ENCODE measurements at places on chromosomes 2 and 18. TPM values are rescaled to one million over a fixed set of nuclear protein-coding genes. Genes with fewer than 3 reads are reported as not detected.

GRCh38 chr2:52968043-52968442 is 799.6 kb upstream of the CHAC2 start:
- H3K4me1 ChIP-seq = no peaks in the 10 kb centered on the region
- no peaks in the 10 kb centered on the region for H3K36me3 ChIP-seq
- DNase-seq = no peak
- H3K4me3 ChIP-seq = no peak overlapping the region
- H3K27ac ChIP-seq = no peak overlapping the region

DNA sequence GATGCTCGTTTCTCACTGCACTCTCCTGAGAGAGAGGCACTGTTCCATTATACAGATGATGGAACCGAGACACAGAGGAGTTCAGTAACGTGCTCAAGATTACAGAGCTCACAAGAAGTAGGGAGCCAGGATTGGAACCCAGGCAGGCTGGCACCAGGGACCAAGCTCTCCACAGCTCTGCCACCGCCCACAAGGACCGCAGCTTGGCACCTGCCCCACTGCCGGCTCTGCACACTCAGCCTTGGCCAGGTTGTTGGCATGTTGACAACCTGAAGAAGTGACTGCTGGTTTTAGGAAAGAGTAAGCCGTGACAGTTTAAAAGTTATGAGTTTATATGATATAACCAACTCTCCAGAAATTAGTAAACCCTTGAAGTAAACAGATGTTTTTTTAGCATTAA is 48.0 kb upstream of the ITM2C start:
- no peaks in the 10 kb centered on the region for H3K4me1 ChIP-seq
- DNase-seq = no peak
- no peaks in the 10 kb centered on the region for H3K27me3 ChIP-seq
- no peak overlapping the region for H3K4me3 ChIP-seq

The KLHL29 gene
- 14.7 TPM for total RNA-seq

The LAMA1 gene
- total RNA-seq = 14.7 TPM

GRCh38 chr2:28062867-28063266 is 172.3 kb downstream of the BABAM2 start:
- H3K27ac ChIP-seq = no peak overlapping the region
- H3K4me1 ChIP-seq = no peaks in the 10 kb centered on the region
- H3K4me3 ChIP-seq = no peak overlapping the region
- H3K27me3 ChIP-seq = no peaks in the 10 kb centered on the region
- no peak for DNase-seq

GRCh38 chr2:12161085-12161484 is 414.7 kb downstream of the LPIN1 start:
- H3K4me3 ChIP-seq = no peak overlapping the region
- H3K4me1 ChIP-seq = peaks cover under 1% of the 10 kb centered on the region
- no peak for DNase-seq
- H3K27ac ChIP-seq = no peak overlapping the region

The G6PC2 gene
- total RNA-seq = not detected

DNA sequence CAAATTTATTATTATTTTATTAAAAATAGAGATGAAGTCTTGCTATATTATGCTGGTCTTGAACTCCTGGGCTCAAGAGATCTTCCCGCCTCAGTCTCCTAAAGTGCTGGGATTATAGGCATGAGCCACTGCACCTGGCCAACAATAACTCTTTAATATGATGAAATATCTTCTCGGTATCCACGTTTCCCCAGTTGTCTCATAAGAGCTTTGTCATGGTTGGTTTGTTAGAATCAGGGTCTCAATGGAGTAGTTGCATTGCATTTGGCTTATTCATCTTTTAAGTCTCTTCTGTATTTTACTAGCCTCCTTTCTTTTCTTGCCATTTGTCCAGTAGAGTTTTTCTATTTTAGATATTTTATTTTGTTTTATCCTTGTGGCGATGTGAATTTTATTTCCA is 32.7 kb upstream of the DLX2 start:
- H3K4me1 ChIP-seq = no peaks in the 10 kb centered on the region
- H3K27me3 ChIP-seq = no peaks in the 10 kb centered on the region
- no peak overlapping the region for H3K27ac ChIP-seq
- H3K4me3 ChIP-seq = no peak overlapping the region

DNA sequence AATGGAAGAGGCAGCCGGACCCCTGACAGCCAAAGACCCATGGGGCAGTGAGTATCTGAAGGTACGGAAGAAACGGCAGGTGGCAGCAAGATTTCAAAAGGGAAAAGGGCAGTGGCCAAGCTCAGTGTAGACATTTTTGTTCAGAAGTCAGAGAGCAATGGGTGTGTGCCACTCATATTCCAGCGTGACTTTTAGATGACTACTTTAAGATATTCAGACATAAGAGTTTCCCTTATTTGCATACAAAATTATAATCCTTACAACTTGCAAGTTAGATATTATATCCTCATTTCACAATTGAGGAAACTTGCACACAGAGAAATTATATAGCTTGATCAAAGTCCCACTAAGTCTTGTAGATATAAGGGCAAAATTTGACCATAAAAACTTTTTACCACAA is 60.7 kb upstream of the CYTIP start:
- no peak overlapping the region for H3K27ac ChIP-seq
- H3K4me1 ChIP-seq = no peaks in the 10 kb centered on the region
- H3K27me3 ChIP-seq = no peaks in the 10 kb centered on the region

The MLPH gene
- total RNA-seq = 223 TPM

The HOXD3 gene
- 14.4 TPM for total RNA-seq

GRCh38 chr18:11818486-11819203 is 32.6 kb upstream of the CHMP1B start:
- DNase-seq = no peak
- H3K27me3 ChIP-seq = no peaks in the 10 kb centered on the region
- no peaks in the 10 kb centered on the region for H3K4me1 ChIP-seq
- no peak overlapping the region for H3K4me3 ChIP-seq
- H3K36me3 ChIP-seq = no peaks in the 10 kb centered on the region

The HIBCH gene
- total RNA-seq = 31.8 TPM

The DPYSL5 gene
- total RNA-seq = not detected

DNA sequence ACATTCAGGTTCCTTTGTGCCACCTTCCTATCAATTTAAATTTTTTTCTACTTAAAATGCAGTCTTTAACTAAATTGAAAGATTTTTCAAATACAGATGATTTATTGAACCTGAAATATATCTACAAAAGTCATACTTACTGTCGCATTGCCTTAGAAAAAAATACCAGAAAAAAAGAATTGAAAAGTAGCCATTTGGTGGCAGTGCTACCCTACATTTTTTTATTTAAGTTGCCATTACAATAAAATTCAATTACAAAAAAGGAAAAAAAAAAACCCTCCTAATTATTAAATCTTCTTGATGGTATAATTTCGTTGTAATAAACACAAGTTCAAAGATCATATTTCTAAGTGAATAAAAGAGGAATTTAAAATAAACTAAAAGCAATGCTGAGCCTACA is 43.4 kb downstream of the DSC3 start:
- no peak overlapping the region for H3K27ac ChIP-seq
- no peak overlapping the region for H3K4me3 ChIP-seq
- no peak for DNase-seq

GRCh38 chr2:186887107-186888090 is 38.4 kb upstream of the ZSWIM2 start:
- H3K36me3 ChIP-seq = no peaks in the 10 kb centered on the region
- no peaks in the 10 kb centered on the region for H3K4me1 ChIP-seq
- H3K4me3 ChIP-seq = no peak overlapping the region
- no peaks in the 10 kb centered on the region for H3K27me3 ChIP-seq
- peak; percentile 18 for DNase-seq

The C2orf66 gene
- not detected for total RNA-seq

GRCh38 chr2:38386377-38386776 is 9.3 kb upstream of the ATL2 start:
- no peaks in the 10 kb centered on the region for H3K4me1 ChIP-seq
- H3K36me3 ChIP-seq = no peaks in the 10 kb centered on the region
- H3K4me3 ChIP-seq = no peak overlapping the region

DNA sequence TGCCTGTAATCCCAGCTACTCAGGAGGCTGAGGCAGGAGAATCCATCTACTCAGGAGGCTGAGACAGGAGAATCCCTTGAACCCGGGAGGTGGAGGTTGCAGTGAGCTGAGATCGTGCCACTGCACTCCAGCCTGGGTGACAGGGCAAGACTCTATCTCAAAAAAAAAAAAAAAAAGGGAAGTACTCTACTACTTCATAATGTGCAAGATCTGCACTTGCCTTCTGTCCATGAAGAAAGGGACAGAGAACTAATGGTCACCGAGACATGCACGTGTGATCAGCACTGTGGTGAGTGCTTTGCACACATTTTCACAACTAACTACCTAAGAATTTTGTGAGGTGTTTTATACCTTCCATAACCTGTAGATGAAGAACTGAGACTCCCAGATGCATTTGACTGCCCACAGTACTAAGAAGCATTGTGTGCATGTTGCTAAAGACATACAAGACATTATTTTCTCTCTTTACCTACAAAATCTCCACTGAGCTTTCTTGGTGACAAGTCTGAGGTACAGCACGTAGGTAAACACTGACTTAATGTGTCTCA is 784.8 kb upstream of the ID2 start:
- DNase-seq = no peak
- no peak overlapping the region for H3K4me3 ChIP-seq
- no peaks in the 10 kb centered on the region for H3K27me3 ChIP-seq
- H3K4me1 ChIP-seq = no peaks in the 10 kb centered on the region
- no peaks in the 10 kb centered on the region for H3K36me3 ChIP-seq
- H3K27ac ChIP-seq = no peak overlapping the region

The WNT10A gene
- total RNA-seq = 2.9 TPM

The NYAP2 gene
- not detected for total RNA-seq

DNA sequence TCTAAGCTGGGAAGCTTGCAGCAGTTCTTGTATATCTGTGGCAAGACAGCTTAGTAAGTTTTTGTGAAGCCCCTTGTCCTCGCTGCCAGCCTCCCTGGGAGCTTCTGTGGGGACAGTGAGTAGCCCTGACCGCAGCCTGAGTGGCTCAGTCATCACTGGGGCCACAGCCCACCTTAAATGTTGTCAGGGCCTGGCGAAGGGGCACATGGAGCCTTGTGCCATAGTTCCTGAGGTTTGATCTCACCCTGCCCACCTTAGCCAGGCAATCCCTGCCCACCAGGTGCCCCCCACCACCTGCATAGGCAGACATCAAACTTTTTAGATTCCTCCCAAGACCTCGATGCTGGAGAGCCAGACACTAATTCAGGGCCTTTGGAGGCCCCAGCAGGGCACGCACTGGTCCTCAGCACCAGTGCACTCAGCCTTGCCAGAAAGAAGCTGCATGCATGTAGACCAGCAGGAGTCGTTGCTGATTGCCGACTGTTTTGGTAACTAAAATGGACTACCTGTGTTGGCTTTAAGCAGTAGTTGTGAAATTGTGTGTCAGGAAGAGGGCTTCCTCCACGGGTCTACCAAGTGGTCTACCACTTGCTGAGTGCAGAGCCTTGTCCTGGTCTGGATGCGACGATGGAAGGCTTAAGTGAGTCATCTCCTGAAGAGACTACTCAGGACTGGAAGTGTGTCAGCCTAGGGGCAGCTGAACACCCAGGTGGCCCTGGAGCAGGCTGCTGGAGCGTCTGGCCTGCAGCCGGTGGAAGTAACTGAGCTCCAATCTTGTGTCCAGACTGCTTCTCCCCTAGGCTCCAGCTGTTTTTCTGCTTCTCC is 233.1 kb downstream of the SEPTIN10 start:
- DNase-seq = peak; percentile 12
- H3K27ac ChIP-seq = no peak overlapping the region
- H3K4me3 ChIP-seq = no peak overlapping the region
- H3K4me1 ChIP-seq = no peaks in the 10 kb centered on the region
- no peaks in the 10 kb centered on the region for H3K36me3 ChIP-seq
- no peaks in the 10 kb centered on the region for H3K27me3 ChIP-seq

DNA sequence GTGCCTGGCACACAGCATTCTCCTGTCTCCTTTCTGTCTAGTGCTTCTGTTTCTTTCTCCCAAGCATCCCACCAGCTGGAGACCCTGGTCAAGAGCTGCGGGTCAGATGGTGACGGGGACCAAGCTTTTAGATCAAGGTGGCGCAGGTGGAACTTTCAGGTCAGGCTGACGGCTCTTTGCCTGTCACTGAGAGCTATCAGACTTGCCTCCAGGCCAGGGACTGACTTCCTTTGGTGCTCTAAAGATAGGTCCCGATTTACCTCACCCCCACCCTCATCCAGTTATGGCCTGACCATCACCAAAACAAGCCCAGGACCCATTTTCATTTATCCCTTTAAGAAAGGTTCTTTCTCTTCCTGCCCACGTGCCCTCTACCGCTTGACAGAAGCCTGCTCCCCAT is 1.2 kb upstream of the EMILIN1 start:
- no peaks in the 10 kb centered on the region for H3K36me3 ChIP-seq
- DNase-seq = no peak
- no peak overlapping the region for H3K4me3 ChIP-seq
- H3K27me3 ChIP-seq = no peaks in the 10 kb centered on the region
- H3K27ac ChIP-seq = no peak overlapping the region

DNA sequence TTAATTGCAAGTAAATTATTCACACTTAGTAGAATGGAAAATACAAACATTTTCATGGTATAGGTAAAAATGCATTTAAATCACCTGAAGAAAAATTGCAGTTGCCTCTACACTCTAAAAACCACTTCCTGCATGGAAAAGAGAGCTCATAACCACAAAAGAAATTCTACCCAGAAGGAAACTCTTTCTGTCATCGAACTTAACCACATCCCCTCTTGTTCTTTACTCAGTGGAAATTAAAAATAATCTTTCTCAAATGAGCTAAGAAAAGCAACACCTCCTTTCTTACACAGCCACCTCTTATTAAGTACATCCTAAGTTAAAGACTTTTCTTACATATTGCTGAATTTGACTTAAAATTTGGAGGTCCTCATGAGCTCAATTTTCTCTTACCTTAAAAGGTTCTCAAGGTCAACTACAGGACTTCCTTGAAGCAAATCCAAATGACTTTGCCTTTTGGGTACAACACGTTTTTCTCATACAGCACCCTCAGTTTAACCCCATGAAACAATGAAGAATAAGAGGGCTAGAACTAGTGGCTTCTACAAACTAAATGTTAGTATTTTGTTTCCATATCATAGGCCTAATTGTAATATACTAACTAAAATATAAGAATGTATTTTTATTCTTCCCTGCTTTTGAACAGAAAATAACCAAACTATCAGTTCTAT is 109.1 kb upstream of the CRIM1 start:
- no peak for DNase-seq
- no peaks in the 10 kb centered on the region for H3K36me3 ChIP-seq
- H3K27ac ChIP-seq = no peak overlapping the region
- H3K27me3 ChIP-seq = no peaks in the 10 kb centered on the region
- H3K4me3 ChIP-seq = no peak overlapping the region

DNA sequence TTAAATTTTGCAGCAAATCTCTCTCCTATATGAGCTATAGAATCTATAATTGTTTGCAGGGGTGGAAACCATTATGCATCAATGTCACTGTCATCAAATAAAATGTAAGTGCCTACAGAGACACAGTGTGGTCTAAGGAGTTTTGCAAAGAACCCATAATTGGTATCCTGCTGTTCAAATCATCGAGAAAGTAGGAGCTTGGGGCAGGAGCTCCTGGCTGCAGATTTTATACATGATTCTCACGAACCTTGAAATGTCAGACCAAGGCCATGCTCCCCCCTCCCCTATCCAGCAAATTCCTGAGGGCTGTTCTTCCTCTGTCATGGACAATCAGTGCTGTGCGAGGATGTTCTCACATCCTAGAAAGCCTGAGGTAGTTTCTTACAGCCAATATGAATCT is 119.5 kb upstream of the CYRIA start:
- DNase-seq = no peak
- no peaks in the 10 kb centered on the region for H3K27me3 ChIP-seq
- H3K36me3 ChIP-seq = no peaks in the 10 kb centered on the region
- no peak overlapping the region for H3K27ac ChIP-seq
- H3K4me3 ChIP-seq = no peak overlapping the region
